ENCODE measurements at places on chromosomes 12 and 14. TPM values are rescaled to one million over a fixed set of nuclear protein-coding genes. Genes with fewer than 3 reads are reported as not detected.

DNA sequence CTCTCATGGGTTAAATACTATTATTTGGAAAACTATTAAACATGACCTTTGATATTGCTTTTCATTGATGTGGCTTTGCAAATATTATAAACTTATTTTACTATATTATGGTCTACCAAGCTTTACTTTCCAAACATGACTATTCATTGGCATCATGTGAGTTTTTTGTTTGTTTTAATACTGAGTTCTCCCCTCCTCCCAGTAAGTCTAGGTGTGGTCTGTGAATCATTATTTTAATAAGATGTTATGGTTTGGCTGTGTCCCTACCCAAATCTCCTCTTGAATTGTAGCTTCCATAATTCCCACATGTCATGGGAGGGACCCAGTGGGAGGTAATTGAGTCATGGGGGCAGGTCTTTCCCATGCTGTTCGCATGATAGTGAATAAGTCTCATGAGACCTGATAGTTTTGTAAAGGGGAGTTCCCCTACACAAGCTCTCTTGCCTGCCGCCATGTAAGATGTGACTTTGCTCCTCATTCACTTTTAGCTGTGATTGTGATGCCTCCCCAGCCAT, 80.0 kb downstream of the BORCS5 start:
- no peaks in the 10 kb centered on the region for H3K36me3 ChIP-seq
- no peak for DNase-seq
- H3K4me1 ChIP-seq: peaks cover 66% of the 10 kb centered on the region
- H3K4me3 ChIP-seq: no peak overlapping the region

The SLC2A14 gene
- not detected for polyA plus RNA-seq

The SRRM4 gene
- not detected for polyA plus RNA-seq

GRCh38 chr12:46492471-46493085, 120.0 kb upstream of the SLC38A2 start:
- H3K4me1 ChIP-seq: no peaks in the 10 kb centered on the region
- no peaks in the 10 kb centered on the region for H3K36me3 ChIP-seq
- no peak for DNase-seq

DNA sequence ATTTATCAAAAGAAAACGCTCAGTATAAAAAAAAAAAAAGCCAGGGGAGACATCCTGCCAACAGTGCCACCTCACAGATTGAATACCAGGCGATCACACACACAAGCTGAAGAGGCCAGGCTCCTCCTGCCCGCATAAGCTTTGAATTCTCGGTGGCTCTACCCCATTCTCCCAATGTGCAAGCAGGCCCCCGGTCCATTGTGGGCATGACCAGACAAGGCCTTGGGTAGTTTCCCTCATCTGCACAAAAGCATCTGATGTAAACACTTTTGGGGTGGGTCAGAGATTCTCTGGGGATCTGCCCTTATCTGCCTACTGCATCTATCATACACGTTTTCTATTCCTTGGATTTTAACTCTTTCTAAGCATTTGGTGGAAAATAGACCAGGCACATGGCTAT, 16.2 kb downstream of the KLRF2 start:
- DNase-seq: no peak
- H3K4me1 ChIP-seq: no peaks in the 10 kb centered on the region
- no peaks in the 10 kb centered on the region for H3K36me3 ChIP-seq
- H3K4me3 ChIP-seq: no peak overlapping the region

DNA sequence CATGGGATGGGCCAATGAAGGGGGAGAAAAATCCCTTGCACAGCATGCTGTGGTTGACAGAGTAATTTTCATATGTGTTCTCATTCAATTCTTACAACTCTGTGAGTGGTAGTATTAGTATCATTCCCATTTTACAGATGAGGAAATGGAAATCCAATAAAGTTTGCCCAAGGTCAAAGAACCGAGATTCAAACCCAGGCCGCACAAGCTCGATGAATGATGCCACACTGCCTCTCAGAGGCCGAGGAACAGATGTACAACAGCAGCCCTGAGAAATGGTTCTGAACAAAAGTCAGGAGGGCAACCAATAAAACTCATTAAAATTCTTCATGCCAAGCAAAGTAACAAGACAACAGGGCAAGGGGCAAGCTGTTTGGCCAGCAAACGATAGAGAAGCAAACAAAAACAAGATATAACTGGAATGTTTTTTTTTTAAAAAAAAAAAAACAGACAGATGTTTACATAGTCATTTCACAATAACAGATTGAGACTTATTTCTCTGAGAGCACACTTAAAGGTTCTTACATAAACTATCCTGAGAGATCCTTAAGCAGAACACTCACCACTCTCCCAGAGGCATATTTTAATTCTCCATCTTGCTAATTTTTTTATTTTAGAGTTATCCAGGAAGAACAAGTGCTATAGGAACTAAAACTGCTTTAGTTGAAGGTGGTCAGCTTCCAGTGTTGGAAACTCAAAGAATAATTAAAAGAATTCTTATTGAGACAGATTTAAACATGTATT, 85.8 kb downstream of the EXOC5 start:
- no peak for DNase-seq
- H3K4me3 ChIP-seq: no peak overlapping the region
- no peaks in the 10 kb centered on the region for H3K4me1 ChIP-seq
- H3K27me3 ChIP-seq: no peaks in the 10 kb centered on the region
- H3K27ac ChIP-seq: no peak overlapping the region
- no peaks in the 10 kb centered on the region for H3K36me3 ChIP-seq

DNA sequence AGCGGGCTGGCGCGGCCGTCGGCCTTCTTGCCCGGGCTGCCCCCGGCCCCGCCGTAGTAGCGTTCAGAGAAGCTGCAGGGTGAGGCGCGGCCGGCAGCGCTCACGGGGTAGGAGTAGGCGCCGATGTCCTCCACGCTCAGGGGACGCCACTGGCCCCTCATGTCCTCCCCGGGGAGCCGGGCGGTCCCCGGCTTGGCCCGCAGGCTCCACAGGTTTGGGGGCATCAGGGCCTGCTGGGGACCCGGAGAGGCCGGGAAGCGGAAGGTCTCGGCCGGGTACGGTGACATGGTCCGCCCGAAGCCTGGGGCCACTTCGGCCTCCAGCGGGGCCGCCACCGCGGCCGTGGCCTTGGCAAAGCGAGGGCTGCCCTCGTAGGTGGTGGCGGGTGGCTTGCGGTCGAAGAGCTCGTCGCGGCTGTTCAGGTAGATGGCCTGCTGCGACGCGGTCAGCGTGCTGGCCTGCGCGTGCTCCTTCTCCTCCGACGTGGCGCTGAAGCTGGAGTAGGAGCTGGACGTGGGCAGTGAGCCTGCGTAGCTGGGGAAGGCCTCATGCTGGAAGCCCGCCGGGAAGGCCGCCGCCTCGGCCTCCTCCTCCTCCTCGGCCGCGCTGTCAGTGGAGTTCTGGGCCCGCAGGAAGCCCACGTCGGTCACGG, 48.7 kb downstream of the BEGAIN start:
- H3K4me1 ChIP-seq: no peaks in the 10 kb centered on the region
- H3K27ac ChIP-seq: no peak overlapping the region
- no peaks in the 10 kb centered on the region for H3K36me3 ChIP-seq
- H3K27me3 ChIP-seq: no peaks in the 10 kb centered on the region
- DNase-seq: no peak
- H3K4me3 ChIP-seq: no peak overlapping the region

The PPP1R1A gene
- polyA plus RNA-seq: not detected

DNA sequence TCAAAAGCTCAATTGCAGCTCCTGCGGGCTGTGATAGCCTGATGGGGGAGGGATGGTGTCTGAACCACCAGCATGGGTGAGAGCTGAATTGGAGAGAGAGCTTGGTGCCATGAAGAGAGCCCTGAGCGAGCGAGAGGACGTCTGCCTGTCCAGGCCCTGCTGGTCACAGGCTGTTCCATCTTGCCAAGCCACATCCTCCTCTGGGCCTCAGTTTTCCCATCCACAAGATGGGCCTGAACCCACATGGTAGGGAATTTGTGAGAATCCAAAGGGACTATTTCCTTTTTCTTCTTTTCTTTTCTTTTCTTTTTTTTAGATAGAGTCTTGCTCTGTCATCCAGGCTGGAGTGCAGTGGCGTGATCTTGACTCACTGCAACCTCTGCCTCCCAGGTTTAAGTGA, 276.4 kb downstream of the VRK1 start:
- peaks cover 9% of the 10 kb centered on the region for H3K4me1 ChIP-seq
- no peak for DNase-seq

The LRP1 gene
- polyA plus RNA-seq: not detected

The SLC7A7 gene
- 0.75 TPM for polyA plus RNA-seq

- no peaks in the 10 kb centered on the region for H3K36me3 ChIP-seq
- no peak overlapping the region for H3K4me3 ChIP-seq
- no peak for DNase-seq
- no peaks in the 10 kb centered on the region for H3K27me3 ChIP-seq
- H3K4me1 ChIP-seq: no peaks in the 10 kb centered on the region
Observed at GRCh38 chr12:55838361-55838760, 4.4 kb downstream of the MMP19 start.

DNA sequence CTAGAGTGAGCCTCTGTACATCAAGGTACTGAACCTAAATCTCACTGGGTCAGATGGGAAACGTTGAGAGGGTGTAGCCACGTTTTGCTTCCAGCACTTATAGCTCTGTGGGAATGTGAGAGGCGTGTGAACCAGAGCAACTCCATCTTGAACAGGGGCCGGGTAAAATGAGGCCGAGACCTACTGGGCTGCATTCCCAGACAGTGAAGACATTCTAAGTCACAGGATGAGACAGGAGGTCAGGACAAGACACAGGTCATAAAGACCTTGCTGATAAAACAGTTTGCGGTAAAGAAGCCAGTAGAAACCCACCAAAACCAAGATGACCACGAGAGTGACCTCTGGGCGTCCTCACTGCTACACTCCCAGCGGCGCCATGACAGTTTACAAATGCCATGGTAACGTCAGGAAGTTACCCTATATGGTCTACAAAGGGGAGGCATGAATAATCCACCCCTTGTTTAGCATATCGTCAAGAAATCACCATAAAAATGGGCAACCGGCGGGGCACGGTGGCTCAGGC, 63.4 kb upstream of the NCOR2 start:
- H3K27ac ChIP-seq: no peak overlapping the region
- no peak overlapping the region for H3K4me3 ChIP-seq
- H3K4me1 ChIP-seq: peaks cover 5% of the 10 kb centered on the region
- DNase-seq: no peak
- no peaks in the 10 kb centered on the region for H3K36me3 ChIP-seq

GRCh38 chr12:52692254-52692653, 11.1 kb downstream of the KRT77 start:
- H3K27ac ChIP-seq: no peak overlapping the region
- no peak for DNase-seq
- H3K4me1 ChIP-seq: peaks cover 15% of the 10 kb centered on the region

GRCh38 chr12:117809509-117809908, 159.3 kb downstream of the KSR2 start:
- H3K4me1 ChIP-seq: no peaks in the 10 kb centered on the region
- no peaks in the 10 kb centered on the region for H3K27me3 ChIP-seq
- DNase-seq: no peak

- H3K36me3 ChIP-seq: no peaks in the 10 kb centered on the region
- no peak for DNase-seq
- peaks cover 3% of the 10 kb centered on the region for H3K27me3 ChIP-seq
- peaks cover 7% of the 10 kb centered on the region for H3K4me1 ChIP-seq
- no peak overlapping the region for H3K27ac ChIP-seq
- no peak overlapping the region for H3K4me3 ChIP-seq
Observed at GRCh38 chr14:20563971-20564370, 3.1 kb upstream of the RNASE9 start.

DNA sequence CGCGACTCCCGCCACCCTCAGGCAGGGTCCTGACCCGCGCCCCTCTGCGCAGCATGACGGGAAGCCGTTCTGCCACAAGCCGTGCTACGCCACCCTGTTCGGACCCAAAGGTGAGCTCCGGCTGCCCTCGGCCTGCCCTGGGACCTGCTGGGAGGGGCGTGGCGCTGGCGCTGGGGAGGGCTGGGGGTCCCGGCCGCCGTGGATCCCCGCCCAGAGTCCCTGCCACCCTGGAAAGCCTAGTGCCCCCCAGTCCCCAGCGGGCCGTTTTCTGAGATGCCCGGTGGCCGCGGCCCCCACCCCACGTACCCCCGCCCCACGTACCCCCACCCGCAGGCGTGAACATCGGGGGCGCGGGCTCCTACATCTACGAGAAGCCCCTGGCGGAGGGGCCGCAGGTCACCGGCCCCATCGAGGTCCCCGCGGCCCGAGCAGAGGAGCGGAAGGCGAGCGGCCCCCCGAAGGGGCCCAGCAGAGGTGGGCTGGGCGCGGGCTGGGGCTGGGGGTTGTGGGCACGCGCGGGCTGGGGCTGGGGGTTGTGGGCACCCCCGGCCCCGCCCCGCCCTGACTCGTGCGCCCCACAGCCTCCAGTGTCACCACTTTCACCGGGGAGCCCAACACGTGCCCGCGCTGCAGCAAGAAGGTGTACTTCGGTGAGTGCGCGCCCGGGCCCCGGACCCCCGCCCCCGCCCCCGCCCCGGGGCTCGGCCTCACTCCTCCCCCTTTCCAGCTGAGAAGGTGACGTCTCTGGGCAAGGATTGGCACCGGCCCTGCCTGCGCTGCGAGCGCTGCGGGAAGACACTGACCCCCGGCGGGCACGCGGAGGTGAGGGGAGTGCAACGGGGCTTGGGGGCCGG, 4.0 kb downstream of the CRIP2 start:
- no peaks in the 10 kb centered on the region for H3K36me3 ChIP-seq
- H3K4me3 ChIP-seq: no peak overlapping the region
- DNase-seq: peak; percentile 79
- no peaks in the 10 kb centered on the region for H3K27me3 ChIP-seq

DNA sequence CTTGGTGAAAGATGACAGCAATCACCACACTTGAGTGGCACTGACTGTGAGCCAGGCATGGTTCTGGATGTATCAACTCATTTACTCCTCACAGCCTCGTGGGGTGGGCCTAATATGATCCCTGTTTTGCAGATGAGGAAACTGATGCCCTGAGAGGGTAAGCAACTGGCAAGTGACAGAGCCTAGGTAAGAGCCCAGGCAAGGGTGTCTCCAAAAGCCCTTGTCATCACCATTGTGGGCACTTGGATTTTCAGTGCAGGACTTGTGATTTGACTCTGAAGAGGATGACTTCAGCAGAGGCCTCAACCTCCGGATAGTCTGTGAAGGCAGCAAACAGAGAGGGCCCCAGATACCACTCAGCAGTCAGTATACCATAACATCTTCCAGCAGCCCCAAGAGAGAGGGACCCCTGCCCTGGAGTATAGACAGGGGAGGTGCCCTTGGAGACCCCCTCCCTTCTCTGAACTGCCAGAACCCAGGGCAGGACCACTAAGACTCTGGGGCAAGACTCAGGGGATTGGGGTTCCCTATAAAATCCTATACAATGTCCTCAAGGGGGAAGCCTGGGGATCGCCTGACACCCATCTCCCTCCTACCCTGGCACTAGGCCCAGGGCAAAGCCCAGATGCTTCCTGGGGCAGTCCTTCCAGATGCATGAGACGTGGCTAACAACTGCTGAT, 7.1 kb upstream of the KRT5 start:
- H3K27ac ChIP-seq: no peak overlapping the region
- no peaks in the 10 kb centered on the region for H3K36me3 ChIP-seq
- H3K4me3 ChIP-seq: no peak overlapping the region
- DNase-seq: no peak

- DNase-seq: no peak
- H3K4me1 ChIP-seq: no peaks in the 10 kb centered on the region
- no peaks in the 10 kb centered on the region for H3K36me3 ChIP-seq
- H3K27ac ChIP-seq: no peak overlapping the region
- H3K4me3 ChIP-seq: no peak overlapping the region
Observed at GRCh38 chr12:131407221-131408035, 303.5 kb upstream of the SFSWAP start.
